NCI-H1417 (cell line): ENCODE measurements at places on chromosomes 11 and 22.

GRCh38 chr11:12725055-12725862, 51.0 kb downstream of the TEAD1 start:
- DNase-seq = no peak

DNA sequence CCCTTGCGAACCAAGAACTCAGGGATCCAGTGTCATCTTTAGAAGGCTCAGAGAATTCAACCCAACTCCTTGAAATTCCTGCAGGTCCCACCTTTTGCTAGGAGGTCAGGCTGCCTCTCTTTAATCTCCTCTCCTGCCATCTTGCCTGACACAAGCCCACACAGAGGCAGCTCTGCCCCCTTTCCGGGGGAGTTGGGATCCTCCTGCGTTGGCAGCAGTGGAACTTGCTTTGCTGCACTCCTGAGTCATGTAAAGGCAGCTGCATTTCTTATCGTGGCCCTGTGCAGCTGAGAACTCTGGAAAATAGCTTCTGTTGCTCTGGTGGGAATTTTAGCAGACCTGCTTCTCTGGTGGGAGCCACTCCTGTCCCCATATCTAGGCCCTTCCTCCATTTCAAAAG, 142.3 kb upstream of the TBCEL start:
- DNase-seq = no peak

DNA sequence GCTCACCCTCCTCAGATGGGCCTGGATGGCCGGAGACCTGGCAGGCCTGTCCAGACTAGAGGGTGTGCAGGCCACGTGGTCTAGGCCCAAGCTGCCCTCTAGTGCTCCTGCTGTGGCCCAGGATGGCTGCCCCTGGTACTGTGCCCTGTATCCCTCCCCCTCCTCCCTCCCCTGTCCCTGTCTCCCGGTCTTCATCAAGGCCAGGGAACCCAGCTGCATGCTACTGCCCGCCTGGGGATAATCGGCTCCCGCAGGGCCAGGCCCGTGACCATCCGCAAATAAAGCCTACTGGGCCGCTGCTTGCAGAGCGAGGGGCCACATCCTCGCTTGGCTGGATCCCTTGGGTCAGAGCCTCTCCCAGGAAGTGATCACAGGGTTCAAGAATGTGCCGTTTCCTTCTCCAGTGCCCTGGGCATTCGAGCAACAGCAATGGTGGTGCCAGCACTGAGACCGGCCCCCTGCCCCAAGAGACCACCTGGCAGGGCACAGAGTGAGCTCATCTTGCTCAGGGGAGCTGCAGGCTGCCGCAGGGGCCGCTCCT, 51.1 kb downstream of the WNT7B start:
- DNase-seq = no peak

DNA sequence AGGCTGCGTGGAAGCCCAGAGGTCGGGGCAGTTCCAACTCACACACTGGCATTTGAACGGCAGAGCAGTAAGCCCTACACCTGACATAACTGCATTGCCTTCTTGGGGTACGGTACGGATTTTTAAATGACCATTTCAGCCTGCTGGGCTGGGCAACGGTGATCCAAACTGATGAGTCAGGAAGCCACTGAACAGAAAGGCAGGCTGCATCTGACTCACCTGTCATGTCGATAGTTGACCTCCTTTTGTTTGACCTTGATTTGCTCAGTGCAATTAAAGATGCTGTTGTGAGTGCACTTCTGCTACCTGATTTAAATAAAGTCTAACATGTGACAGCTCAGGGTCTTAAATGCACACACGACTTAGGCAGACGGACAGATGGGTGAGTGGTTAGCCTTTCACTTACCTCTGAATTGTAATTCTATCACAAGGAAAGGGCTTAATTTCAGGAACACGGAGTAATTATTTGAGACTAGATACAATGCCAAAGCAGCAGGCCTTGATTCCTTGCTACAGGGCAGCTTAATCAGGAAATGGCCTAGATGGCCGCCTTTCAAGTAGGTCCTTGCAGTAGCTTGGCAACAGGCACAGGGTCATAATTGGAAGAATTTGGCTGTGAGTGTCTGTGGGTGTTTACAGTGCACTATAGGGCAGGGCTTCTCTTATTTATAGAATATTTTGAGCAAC, 52.2 kb downstream of the BMAL1 start:
- DNase-seq = peak; percentile 84

DNA sequence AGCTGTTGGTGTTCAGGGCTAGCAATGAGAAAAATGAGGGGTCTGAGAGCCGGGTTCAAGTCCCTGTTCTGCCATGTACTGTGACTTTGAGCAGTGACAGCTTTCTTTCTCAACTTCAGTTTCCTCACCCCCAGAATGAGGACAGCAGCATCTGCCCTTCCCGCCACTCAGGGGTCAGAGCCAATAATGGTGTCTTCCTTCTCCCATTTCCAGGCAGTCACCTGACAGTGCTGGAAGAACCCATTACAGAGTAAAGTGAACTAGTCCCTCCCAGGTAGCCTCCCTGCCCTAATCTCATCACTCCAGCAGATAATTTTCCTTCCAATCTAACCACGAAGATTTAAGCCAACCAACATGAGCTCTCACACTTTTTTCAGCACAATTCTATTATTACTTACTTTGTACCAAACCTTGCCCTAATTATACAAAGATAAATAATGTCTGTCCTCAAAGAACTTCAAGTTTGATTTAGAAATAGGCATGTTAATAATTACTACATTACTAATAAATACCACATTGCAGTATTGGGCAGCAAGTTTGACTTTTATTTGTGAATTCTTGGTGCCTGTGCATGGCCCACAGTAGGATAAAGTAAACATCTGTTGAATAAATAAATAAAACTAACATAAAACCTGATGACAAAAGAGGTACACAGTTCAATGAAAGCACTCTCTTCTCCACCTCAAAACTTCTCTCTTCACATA, 61.0 kb downstream of the SERGEF start:
- no peak for DNase-seq

DNA sequence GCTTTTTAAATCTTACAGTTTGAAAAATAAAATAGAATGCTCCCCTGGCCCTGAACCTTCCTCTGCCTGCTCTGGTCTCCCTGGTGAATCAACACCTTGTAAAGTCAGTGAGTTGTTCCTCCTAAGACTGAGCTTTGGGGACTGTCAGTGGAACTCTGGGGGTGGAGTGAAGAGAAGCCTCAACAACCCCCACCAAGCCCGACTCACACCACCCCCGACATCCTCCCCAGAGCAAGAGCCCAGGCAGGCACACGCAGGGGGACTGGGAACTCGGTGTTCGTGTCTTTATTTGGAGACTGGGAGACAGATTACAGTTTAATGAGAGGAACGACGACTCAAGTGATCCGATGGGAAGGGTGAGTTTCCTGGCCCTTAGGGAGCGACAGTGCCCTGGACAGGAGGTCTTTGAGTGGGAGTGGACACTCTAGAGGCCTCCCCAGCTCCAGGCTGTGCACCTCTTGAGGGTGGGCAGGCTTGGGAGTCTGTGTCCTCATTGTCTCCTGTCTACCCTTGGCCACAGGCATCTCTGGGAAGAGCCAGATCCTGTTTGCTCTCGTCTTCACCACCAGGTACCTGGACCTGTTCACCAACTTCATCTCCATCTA, 6.2 kb downstream of the KDELR3 start:
- DNase-seq = no peak

- no peak for DNase-seq
These were observed 578 bp upstream of the NUP160 start for GRCh38 chr11:47848700-47849155.

DNA sequence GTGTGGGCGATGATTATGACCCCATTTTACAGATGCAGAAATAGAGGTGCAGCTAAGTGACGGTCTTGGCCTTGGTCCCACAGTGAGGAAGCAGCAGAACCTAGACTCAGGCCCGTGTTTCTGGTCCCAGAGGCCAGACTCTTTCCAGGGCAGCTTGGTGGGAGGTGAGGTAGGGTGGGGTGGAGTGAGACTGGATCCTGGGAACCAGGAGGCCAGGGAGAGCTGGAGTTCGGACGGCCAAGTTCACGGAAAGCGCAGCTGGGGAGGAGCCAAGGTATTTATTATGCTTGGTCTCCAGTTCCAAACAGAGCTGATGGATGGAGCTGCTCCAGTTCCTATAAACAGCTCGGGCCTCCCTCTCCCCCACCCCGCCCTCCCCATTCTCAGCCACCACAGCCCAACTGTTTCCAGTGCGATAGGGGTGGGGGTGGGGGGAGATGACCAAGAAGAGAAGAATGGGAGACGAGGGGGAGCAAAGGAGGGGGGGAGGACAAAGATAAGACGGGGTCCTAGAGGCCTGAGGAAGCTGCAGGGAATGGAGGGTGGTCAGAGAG, 16.2 kb downstream of the LRRC32 start:
- DNase-seq = no peak

GRCh38 chr22:49517211-49517610, 310.5 kb downstream of the BRD1 start:
- no peak for DNase-seq

DNA sequence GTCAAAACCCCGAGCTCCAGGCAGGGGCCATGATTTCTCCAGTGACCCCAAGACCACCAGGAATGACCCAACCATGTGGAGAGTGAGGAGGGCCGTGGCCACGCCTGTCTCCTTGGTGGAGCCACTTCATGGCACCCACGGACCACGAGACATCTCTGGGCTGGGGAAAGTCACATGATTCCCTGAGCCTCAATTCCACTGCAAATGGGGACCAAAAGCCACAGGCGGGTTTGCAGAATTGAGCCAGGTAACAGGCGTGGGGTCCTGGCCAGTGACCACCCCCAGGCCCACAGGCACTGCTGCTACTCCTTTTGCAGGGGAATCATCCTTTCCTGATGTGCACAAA, 178.9 kb downstream of the CTTN start:
- no peak for DNase-seq

DNA sequence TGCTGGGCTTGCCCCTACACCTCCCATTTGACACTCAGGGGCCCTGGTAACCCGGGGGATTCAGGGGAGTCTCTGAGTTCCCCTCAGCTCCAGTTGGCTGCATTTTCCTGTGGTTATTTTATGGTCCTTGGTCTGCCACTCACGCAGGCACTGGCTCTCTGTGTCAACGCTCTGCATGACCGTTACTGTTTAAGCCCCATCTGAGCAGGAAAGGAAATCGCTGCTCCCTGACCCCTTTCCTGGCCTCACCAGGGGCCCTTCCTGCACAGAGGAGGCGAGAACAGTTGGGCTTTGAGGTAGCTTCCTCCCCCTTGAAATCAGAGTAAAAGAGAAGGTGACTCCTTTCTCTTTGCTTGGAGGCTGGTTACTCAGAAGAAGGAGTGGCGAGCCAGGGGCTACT, 2.4 kb downstream of the C1QTNF4 start:
- no peak for DNase-seq
